ENCODE measurements at places on chromosomes 3 and 15.
A peak's percentile ranks its signal among the peaks of the same experiment; 100 is the strongest.

- DNase-seq, result no peak
These were observed 8.7 kb downstream of the GAP43 start for GRCh38 chr3:115632026-115632425.

- no peak for DNase-seq
These were observed 106.7 kb upstream of the SNRPN start for GRCh38 chr15:24848050-24848449.

DNA sequence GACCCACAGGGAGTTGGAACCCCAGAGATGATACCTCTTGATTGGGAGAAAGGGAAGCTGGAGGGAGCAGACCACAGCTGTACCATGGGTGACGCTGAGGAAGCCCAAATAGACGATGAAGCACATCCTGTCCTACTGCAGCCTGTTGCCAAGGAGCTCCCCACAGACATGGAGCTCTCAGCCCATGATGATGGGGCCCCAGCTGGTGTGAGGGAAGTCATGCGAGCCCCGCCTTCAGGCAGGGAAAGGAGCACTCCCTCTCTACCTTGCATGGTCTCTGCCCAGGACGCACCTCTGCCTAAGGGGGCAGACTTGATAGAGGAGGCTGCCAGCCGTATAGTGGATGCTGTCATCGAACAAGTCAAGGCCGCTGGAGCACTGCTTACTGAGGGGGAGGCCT is 201.1 kb downstream of the AKAP13 start:
- DNase-seq, result no peak

- DNase-seq, result no peak
These were observed 342.6 kb upstream of the TPRG1 start for GRCh38 chr3:188829130-188829529.

- no peak for DNase-seq
These were observed 176.3 kb downstream of the SLCO3A1 start for GRCh38 chr15:92029767-92030166.

DNA sequence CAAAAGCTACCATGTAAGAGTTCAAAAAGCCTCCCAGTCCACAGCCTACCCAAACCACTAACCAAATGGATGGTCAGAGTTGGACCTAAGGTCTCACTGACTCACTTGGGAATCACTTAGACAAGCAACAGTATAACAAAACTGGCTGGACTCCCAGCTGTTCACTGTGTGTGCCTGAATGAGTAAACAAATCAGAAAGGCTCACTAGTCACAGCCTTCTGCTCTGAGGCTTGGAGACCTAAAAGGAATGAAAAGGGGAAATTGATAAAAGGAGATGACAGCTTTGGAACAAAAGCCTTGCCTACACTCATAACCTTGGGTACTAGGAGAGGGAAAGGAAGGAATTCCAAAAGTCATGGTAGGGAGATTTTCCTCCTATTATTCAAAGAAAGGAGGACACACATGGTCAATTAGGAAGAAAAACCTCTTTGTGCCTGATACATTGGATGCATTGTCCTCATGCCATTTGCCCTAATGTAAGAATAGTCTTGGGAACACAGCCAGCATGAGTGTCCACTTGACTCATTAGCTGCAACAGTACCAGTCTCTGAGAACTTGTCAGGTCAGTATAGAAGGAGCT is 92.3 kb downstream of the FRMD5 start:
- peak; percentile 39 for DNase-seq

DNA sequence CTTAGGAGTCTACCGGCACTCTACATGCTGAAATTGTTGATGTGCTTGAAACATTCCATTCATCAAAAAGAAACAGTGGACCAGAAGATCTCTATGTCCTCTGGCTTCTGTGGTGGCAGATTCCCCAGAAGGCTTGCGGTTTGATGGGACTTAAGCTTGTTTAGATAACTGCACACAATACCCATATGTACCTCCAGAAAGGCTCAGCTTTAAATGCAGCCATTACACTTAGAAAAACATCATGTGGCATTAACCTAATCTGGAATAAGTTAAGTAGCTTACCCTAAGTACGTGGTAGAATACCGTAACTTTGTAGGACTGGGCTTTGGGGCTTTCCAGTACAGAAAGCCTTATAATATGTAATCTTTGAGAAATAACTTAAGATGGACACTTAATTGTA is 187.3 kb downstream of the RBMS3 start:
- no peak for DNase-seq

GRCh38 chr3:17076940-17077605 is 192.3 kb downstream of the PLCL2 start:
- no peak for DNase-seq

DNA sequence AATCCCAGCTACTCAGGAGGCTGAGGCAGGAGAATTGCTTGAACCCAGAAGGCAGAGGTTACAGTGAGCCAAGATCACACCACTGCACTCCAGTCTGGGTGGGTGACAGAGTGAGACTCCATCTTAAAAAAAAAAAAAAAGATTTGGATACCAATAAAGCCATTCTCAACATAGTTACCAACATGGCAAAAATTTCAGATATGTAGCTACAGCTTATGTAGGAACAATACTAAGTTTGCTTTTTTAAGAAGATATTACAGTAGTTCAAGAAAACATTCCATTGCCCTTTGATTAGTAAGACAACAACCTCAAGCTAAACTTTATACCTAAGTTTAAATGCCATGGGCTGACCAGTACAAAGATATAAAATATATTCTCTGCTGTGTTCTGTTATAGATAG is 34.4 kb downstream of the ZNF106 start:
- DNase-seq, result no peak

DNA sequence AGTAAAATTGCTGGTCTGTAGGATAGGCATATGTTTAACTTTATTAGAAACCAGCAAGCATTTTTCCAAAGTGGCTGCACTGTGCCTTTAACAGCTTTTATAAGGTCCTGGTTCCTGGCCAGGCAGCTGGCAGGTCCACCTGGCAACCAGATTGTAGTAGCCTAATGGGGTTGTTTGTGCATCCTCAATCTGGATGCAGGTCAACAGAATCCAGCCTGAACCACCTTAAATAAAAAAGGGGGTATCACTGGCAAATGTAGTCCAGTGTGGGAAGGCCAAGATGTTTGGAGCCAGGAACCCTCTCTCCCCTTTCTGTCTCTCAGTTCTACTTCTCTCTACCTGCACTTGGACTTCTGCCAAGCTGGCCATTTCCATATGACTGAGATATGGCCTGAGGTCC is 200.3 kb downstream of the ZNF621 start:
- DNase-seq, result no peak

GRCh38 chr15:92846741-92847140 is 53.4 kb upstream of the CHD2 start:
- DNase-seq, result no peak

DNA sequence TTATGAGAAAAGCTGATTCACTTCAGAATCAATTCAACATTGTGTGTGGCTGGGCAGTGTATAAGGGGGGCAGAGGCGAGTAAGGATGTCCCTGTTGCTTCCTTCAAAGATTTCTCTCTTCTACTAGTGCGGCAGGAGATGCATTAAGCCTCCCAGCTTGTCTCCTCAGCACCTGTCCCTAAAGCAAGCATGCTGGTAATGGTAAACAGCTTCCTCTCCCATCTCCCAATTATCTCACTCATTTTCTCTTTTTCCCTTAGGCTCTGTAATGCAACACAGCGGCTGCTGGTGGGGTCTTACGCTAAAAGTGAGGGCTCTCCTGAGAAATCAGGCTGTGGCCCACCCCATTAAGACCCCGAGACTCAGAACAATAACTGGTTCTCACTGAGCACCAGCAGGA is 306.4 kb upstream of the ROPN1 start:
- no peak for DNase-seq

DNA sequence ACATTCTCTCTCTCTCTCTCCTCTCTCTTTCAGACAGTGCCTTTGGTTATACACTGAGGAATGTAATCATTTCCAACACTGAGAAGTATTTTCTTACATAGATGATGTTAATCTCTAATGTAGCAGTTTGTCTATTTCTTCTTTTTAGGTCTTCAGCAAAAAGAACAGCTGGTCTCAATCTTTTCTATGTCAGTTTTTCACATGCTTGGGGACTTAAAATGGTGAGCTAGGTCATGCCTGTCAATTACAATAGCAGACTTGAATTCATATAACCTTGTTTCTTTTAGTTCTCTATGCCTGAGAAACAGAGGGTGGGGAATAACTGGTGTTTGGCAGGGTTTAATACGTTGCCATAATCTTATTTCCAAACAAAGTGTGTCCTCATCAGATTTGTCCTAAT is 786.2 kb downstream of the SQOR start:
- DNase-seq, result no peak

- DNase-seq, result no peak
These were observed 59.7 kb upstream of the TMEM108 start for GRCh38 chr3:132978464-132978863.

DNA sequence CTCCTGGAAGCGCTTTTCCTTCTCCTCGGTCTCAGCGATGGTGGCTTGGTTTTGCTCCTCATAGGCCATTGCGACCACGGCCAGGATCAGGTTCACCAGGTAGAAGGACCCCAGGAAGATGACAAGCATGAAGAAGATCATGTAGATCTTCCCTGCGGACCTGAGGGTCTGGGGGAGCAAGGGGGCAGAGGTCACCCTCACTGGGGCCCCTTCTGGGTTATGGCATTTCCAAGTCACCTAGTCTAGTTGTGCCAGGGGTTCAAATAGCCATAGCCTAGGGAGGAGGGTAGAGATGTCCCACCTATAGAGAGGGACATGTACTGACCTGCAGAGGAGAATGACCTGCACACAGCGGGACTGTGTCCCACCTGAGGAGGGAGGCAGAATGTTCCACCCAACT is 43.5 kb downstream of the SCN5A start:
- no peak for DNase-seq

DNA sequence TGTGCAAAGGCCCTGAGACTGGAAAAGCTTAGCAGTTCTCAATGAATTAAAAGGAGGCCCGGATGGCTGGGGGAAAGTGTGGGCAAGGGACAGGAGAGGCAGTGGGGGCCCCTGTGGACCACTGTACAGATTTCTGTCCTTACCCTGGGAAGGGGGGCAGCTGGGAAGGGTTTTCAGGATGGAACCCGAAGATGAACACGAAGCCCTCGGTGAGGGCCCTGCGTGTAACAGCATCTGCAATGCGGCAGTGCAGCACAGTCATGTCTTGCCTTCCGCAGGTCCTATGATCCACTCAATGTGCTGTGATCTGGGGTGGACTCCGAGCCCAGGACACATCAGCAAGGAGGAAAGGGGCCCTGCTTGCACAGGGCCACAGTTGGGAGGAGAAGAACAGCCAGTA is 7.9 kb upstream of the ATP2B2 start:
- no peak for DNase-seq

DNA sequence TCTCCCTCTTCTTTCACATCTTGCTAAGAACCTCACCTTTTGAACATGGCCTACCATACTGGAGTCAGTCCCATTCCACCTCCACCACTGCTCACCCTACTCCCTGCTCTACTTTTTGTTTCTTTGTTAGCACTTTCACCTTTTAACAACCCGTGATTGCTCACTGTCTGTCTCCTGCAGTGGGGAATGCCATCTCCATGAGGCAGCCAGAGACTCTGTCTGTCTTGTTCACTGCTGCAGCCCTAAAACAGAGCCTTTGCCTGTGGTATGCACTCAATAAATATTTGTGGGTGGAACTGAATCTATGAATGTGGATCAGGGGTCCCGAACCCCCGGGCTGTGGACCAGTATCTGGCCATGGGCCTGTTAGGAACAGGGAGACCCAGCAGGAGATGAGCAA is 16.5 kb upstream of the TLE3 start:
- DNase-seq, result no peak

DNA sequence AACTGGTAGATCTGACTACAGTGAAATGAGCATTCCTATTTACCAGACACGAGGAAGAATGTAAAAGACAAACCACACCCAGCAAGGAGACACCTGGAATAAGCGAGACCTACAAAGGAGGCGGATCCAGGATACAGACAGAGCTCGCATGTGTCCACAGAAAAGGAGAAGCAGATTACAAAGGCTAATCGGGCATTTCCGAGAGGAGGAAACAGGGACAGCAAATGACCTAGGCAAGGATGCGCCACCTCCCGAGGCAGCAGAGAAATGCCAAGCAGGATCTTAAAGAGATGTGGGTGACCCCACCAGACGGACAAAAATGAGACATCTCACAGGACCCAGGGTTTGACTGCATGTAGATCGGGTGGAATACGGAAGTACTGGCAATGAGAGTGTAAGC is 63.2 kb upstream of the IQSEC1 start:
- DNase-seq, result no peak

- DNase-seq, result no peak
These were observed 13.7 kb upstream of the MEF2A start for GRCh38 chr15:99552111-99552510.

- no peak for DNase-seq
These were observed 11.0 kb downstream of the KAT2B start for GRCh38 chr3:20051123-20051806.

GRCh38 chr3:117407317-117407716 is 697.7 kb downstream of the TUSC7 start:
- no peak for DNase-seq

DNA sequence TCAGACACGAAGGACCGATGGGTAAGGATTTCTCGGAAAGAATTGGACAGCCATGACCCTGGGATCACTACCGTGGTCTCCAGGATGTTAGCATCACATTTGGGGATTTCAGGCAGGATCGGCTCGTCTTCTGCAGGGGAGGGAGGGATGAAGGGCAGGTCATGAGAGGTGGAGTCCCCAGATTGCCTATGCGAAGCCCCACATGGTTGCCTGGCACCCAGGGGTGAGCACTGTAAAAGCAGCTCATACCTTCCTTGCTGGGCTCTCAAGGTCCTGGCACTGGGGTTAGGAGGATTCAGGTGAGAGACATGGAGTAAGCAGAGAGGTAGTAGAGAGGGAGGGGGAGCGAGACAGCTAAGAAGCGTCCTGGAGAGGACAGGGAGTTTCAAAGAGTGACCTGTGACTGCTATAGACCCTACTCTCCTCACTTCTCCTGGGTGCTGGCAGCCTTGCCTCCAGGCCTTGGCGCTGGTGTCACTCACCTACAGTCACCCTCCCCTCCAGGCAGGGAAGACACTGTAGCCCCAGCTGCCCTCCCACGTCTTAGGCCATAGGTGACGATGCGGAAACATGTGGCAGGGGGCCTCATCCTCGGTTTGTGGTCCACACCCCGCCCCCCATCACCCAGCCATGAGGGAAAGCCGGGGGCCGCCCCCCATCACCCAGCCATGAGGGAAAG is 15.0 kb upstream of the EHD4 start:
- DNase-seq, result no peak

DNA sequence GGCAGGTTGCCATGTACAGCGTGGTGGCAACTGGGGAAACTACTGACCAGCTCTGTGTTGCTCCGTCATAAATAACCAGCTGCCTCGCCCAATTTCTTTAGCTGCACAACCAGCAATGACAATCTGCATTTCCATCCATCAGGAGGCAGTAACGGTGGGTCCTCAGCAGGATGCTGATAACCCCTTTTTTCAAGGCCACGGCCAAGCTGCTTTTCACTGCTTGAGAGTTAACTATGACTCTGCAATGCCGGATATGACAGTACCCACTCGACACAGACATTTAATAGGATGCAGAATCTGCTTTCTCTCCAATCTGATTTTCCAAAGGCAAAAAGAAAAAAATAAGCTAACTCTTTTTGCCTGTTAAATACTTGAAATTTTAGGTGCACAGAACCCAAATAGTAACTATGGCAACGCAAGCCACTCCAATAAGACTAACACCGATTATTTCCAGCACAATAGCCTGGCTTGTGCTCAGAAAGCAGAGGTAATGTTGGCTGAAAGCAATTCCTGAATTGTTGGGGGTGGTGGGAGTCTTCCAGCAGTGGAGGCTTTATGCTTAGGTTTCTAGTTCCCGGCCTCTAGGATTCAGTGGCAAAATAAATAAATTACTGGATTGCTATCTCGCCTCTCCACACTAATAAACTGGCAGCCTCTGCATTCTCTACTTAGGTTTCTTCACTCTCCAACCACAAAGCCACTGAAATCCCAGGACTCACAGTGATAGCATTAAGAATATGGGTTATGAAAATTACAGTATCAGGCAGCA is 31.2 kb upstream of the SRGAP3 start:
- DNase-seq, result no peak

Measured in LoVo (cell line).